ENCODE measurements at places on chromosomes 3 and 15.

- no peak for DNase-seq
These were observed 17.8 kb downstream of the BMF start for GRCh38 chr15:40090774-40091455.

- no peak for DNase-seq
These were observed 603.1 kb downstream of the MCTP2 start for GRCh38 chr15:94834494-94834893.

GRCh38 chr15:99123713-99124451 lies 19.0 kb downstream of the SYNM start:
- DNase-seq = no peak

DNA sequence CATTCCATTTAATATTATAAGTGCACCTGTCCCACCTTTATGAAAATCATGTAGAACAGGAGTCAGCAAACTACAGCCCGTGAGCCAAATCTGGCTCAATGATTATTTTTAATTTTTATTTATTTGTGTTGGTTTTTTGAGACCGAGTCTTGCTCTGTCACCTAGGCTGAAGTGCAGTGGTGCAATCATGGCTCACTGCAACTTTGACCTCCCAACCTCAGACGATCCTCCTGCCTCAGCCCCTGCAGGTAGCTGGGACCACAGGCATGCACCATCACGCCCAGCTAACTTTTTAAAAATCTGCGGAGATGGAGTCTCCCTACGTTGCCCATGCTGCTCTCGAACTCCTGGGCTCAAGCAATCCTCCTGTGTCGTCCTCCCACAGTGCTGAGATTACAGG lies 42.0 kb downstream of the MYO1E start:
- DNase-seq = no peak

DNA sequence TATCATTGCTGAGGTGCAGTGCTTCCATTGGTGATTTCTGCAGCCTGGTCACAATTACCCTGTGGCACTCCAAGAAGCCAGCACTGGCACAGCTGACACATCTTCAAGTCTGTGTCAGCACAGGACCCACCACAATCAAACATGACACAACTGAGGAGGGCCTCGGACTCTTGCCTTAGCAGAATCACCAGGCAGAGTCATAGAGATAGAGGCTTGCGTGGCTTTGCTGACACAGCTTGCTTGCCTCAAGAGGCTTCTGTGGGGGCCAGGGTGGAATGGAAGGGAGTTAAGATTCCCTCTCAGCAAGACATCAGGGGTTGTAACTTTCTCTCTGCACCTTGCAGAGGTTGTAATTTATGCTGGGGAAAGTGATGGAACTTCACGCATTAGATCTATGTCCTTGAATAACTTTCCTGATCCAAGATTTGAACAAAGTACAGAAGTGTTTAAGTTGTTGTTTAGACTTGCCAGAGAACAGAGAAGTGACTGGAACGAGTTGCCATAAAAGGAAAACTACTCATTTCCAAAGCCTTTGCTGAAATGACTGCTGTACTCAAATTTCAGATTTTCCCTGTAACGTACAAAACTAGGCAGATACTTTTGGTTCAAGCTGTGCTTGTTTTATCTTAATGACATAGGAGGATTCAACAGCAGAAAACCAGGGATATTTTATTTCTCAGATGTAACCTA lies 170.7 kb downstream of the DIPK2A start:
- DNase-seq = no peak

- no peak for DNase-seq
These were observed 215.7 kb downstream of the ULK4 start for GRCh38 chr3:41746215-41746614.

DNA sequence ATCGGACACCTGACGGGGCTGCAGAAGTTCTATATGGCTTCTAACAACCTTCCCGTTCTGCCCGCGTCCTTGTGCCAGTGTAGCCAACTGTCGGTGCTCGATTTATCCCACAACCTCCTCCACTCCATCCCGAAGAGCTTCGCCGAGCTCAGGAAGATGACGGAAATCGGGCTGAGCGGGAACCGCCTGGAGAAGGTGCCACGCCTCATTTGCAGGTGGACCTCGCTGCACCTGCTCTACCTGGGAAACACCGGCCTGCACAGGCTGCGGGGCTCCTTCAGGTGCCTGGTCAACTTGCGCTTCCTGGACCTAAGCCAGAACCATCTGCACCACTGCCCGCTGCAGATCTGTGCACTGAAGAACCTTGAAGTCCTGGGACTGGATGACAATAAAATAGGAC lies 9.8 kb upstream of the LRRC34 start:
- DNase-seq = no peak

Measured in stimulated activated CD4-positive, alpha-beta T cell treated with anti-CD3 and anti-CD28 coated beads, Interleukin-12 subunit alpha, Interleukin-12 subunit beta, amount 100 ng/mL, for 24 hours (primary cell).